Neural crest cell (in vitro differentiated cells): ENCODE measurements at places on chromosomes 1 and 21. TPM values are rescaled to one million over a fixed set of nuclear protein-coding genes. Genes with fewer than 3 reads are reported as not detected.
A peak's percentile ranks its signal among the peaks of the same experiment; 100 is the strongest.

The OVAAL gene
- total RNA-seq = not detected in 2 replicates

DNA sequence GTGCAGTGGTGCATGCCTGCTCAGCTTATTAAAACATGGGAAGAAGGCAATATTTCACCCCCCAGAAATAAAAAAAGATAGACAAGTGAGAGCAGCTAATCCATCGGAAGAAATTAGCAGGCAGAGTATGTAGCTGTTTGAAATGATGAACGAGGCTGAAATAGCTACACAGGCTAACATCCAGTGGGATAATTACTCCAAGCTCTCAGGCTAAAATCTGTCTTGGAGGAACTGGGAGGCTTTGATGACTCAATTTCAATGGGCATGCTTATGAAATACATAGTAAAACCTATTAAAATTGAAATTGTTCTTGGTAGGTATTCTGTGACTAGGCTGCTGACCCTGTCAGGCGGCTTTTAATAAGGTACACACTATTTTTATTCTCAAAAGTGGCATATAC lies 84.1 kb upstream of the RRP15 start:
- H3K27me3 ChIP-seq = peaks cover 19% of the 10 kb centered on the region
- no peak overlapping the region for H3K27ac ChIP-seq
- no peak overlapping the region for H3K4me3 ChIP-seq
- H3K4me1 ChIP-seq = no peaks in the 10 kb centered on the region
- DNase-seq = no peak

GRCh38 chr1:66112744-66113400 lies 320.2 kb downstream of the PDE4B start:
- no peak overlapping the region for H3K4me3 ChIP-seq
- peaks cover 6% of the 10 kb centered on the region for H3K27me3 ChIP-seq
- no peak overlapping the region for H3K27ac ChIP-seq
- no peaks in the 10 kb centered on the region for H3K36me3 ChIP-seq

DNA sequence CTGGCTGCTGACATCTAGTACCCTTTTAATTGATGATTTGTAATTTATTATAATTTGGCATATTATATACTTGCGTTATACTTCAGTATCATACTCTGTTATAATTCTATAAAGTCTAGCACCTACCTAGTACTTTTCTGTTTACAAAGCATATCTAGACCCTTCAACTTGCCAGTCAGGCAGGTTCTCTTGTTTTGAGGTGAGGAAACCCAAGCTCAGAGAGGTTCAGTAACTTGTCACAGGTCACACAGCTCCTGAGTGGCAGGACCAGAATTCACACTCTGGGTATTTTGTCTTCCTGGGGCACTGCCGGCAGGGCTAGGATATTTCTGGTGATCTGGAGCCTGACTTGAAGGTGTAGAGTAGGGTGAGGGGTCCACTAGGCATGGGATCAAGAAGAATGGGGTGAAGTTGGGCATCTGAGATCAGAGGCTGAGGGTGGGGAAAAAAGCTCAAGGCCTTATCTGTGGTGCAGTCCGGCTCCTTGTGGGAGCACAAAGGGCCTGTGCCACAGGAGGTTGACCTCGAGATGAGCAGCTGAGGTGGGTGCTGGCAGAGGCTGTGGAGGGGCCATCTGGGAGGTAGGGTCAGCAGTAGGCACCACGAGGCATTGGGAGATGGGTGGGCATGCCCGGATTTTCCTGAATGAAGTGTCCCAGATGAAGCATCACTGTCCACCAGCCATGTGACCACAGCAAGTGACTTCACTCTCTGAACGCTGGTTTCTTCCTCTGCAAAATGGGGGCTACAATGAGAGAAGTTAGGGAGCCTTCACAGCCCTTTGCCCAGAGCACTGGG lies 102.6 kb downstream of the EPHB2 start:
- no peaks in the 10 kb centered on the region for H3K27me3 ChIP-seq
- H3K4me1 ChIP-seq = peaks cover 30% of the 10 kb centered on the region
- no peaks in the 10 kb centered on the region for H3K36me3 ChIP-seq
- H3K4me3 ChIP-seq = no peak overlapping the region
- H3K27ac ChIP-seq = peak overlapping the region; percentile 35
- DNase-seq = no peak

GRCh38 chr1:93649231-93649630 lies 32.4 kb downstream of the BCAR3 start:
- H3K36me3 ChIP-seq = peaks cover 9% of the 10 kb centered on the region
- H3K27ac ChIP-seq = no peak overlapping the region
- no peak overlapping the region for H3K4me3 ChIP-seq

GRCh38 chr1:185880779-185881333 lies 146.7 kb downstream of the HMCN1 start:
- peaks cover 3% of the 10 kb centered on the region for H3K4me1 ChIP-seq
- no peaks in the 10 kb centered on the region for H3K36me3 ChIP-seq
- H3K27ac ChIP-seq = no peak overlapping the region
- no peaks in the 10 kb centered on the region for H3K27me3 ChIP-seq
- DNase-seq = no peak

DNA sequence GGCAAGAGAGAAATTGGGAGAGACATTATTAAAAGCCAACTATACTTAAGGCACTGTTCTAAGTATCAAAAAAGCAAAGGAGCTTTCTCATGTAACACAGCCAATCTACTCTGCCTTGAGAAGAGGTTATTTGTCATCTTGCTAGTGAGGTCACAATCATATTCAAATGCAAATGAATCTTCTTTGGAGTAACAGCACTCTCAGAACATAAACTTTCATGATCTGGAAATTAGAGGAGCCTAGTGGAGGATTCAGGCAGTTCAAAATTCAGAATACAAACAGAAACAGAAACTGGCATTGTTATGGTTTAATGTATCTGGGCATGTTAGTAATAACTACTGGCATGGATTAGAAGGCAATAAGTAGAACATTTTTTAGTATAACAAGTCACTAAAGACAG lies 57.4 kb downstream of the ARID4B start:
- H3K4me3 ChIP-seq = no peak overlapping the region
- no peak for DNase-seq
- H3K36me3 ChIP-seq = no peaks in the 10 kb centered on the region
- H3K4me1 ChIP-seq = peaks cover 33% of the 10 kb centered on the region
- no peak overlapping the region for H3K27ac ChIP-seq
- no peaks in the 10 kb centered on the region for H3K27me3 ChIP-seq

- DNase-seq = no peak
- peaks cover 49% of the 10 kb centered on the region for H3K36me3 ChIP-seq
- H3K4me3 ChIP-seq = no peak overlapping the region
- no peaks in the 10 kb centered on the region for H3K27me3 ChIP-seq
These were observed 26.7 kb downstream of the ATG4C start for GRCh38 chr1:62810420-62811274.

The CITED4 gene
- total RNA-seq = 11.3 TPM in 2 replicates

The KCTD3 gene
- 52.0 and 57.9 TPM in 2 replicates for total RNA-seq

DNA sequence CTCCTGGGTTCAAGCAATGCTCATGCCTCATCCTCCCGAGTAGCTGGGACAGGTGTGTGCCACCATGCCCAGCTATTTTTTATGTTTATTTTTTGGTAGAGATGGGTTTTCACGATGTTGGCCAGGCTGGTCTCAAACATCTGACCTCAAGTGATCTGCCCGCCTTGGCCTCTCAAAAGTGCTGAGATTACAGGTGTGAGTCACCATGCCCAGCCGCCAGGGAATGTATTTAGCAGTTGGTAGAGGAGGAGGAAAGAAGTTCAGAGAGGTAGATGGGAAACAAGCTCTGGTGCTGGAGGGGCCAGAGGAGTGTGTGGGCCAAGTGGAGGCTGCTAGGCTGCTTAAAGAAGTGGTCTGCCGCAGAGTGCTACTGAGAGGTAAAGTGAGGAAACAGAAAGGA lies 6.0 kb downstream of the DOP1B start:
- H3K4me3 ChIP-seq = no peak overlapping the region
- H3K36me3 ChIP-seq = peaks cover 6% of the 10 kb centered on the region
- no peak for DNase-seq
- H3K27me3 ChIP-seq = peaks cover 3% of the 10 kb centered on the region

GRCh38 chr1:192608671-192609070 lies 27.3 kb upstream of the RGS13 start:
- DNase-seq = no peak
- no peak overlapping the region for H3K4me3 ChIP-seq
- no peak overlapping the region for H3K27ac ChIP-seq
- no peaks in the 10 kb centered on the region for H3K4me1 ChIP-seq

DNA sequence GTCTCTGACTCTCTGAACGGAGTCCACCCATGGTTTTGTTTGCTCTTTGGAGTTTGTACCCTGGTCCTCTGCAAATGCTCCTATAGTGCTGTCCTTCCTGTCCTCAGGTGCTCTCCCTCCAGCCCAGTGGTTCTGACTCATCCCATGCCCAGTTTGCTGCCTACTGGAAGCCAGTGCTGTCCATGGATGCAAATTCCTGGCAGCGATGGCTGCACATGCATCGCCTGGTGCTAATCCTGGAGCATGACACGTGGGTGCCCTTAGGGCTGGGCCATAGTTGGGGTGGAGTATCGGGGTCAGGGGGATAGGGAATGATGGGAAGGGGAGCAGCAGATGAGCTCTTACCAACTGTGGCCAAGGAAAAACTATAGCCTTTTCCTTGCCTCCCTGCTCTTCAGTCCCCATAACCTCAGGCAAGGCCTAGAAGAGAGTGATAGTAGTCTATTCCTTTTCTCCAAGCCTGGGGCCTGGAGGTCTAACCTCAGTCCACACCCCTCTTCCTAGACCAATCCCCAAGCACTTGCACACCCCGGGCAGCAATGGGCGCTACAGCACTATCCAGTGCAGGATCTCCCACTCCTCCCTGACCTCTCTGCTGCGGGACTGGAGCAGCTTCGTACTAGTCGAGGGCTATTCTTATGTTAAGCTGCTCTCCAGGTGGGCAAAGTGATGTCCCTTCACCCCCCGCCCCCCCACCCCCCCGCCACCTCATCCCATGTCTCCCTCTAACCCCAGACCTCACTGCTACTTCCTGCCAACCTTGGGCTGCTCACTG lies 31.6 kb downstream of the HYI start:
- H3K27me3 ChIP-seq = no peaks in the 10 kb centered on the region
- no peaks in the 10 kb centered on the region for H3K4me1 ChIP-seq
- no peak overlapping the region for H3K27ac ChIP-seq
- peaks cover 6% of the 10 kb centered on the region for H3K36me3 ChIP-seq

The SLC2A1 gene
- 254 and 265 TPM in 2 replicates for total RNA-seq

DNA sequence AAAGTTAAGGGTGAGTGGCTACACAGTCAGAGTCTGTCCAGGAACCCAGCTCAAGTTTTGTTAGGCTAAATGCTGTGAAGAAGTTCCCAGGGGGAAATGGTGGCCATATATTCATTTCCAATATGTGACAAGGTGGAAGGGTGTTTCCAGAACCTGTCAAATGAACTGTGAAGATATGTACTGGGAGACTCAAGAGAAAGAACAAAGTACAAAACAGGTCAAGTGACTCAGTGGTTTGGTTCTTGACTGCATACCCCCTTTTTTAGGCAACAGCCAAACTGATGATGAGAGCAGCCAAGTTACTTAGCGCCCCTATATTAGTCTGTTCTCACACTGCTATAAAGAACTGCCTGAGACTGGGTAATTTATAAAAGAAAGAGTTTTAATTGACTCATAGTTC lies 18.6 kb upstream of the FBXO28 start:
- no peak for DNase-seq
- peaks cover 24% of the 10 kb centered on the region for H3K27me3 ChIP-seq
- no peak overlapping the region for H3K4me3 ChIP-seq
- H3K36me3 ChIP-seq = no peaks in the 10 kb centered on the region
- no peak overlapping the region for H3K27ac ChIP-seq

DNA sequence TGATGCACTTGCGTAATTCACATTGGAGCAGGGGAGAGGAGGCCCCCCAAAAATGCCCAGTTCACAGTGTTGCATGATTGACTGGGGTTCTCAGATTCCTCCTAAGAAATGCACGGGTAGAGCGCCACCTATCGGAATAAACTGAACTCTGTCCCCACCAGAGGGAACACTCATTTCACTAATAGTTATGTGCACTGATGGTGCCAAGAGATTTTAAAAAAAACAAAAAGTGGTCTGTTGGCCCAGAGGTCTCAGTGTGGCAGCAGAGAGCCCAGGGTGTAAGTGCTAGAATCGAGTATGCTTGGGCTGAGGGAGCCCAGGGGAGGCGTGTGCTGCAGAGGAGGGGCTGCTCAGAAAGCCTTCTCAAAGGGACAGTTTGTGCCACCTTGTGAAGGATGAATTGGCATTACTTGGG lies 6.9 kb downstream of the PINK1 start:
- no peak overlapping the region for H3K27ac ChIP-seq
- no peaks in the 10 kb centered on the region for H3K27me3 ChIP-seq
- no peaks in the 10 kb centered on the region for H3K36me3 ChIP-seq
- peak; percentile 57 for DNase-seq
- H3K4me3 ChIP-seq = peak overlapping the region; percentile 25
- no peaks in the 10 kb centered on the region for H3K4me1 ChIP-seq

The ADORA1 gene
- 1.9 and 2.0 TPM in 2 replicates for total RNA-seq

DNA sequence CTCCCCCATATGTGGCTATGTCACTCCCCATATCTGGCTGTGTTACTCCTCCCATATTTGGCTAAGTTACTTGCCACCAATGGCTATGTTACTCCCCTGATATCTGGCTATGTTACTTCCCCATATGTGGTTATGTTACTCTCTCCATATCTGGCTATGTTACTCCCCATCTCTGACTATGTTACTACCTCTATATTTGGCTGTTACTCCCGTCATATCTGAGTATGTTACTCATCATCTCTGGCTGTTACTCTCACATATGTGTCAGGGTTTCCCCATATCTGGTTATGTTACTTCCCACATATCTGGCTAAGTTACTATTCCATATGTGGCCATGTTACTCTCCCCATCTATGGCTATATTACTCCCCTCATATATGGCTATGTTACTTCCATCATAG lies 50.3 kb upstream of the MAP10 start:
- H3K27ac ChIP-seq = no peak overlapping the region
- H3K36me3 ChIP-seq = no peaks in the 10 kb centered on the region
- H3K4me1 ChIP-seq = no peaks in the 10 kb centered on the region
- no peak overlapping the region for H3K4me3 ChIP-seq

DNA sequence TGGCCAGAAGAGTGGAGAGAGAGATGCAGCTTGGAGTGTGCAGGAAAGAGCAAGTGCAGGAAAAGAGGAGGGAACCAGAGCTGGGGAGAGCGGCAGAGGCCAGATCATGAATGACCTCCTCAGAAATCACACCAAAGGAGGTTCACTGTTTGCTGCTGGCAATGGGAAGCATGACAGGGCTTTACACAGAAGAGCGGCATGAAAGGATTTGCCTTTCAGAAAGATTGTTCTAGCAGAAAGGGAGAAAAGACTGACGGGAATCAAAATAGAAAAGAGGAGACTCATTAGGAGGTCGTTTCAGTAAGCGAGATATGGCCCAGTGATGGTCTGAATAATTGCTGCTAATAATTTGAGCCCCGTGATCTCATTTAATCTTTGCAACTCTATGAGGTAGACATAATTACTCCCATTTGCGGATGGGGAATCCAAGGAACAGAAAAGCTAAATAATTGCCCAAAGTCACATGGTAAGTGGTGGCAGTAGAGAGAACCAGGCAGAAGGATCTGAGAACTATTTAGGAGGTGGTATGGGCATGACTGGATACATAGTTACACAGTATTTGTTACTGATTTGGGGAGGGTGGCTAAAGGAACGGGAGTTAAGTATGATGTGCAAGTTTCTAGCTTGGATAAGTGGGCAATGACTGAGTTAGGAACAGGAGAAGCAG lies 12.5 kb upstream of the HNRNPR start:
- H3K27ac ChIP-seq = peak overlapping the region; percentile 16
- H3K36me3 ChIP-seq = peaks cover 37% of the 10 kb centered on the region
- DNase-seq = no peak
- no peaks in the 10 kb centered on the region for H3K27me3 ChIP-seq

The UBL4B gene
- total RNA-seq = not detected in 2 replicates

GRCh38 chr1:2894381-2895041 lies 93.0 kb upstream of the TTC34 start:
- H3K4me1 ChIP-seq = no peaks in the 10 kb centered on the region
- no peak for DNase-seq
- no peak overlapping the region for H3K27ac ChIP-seq
- H3K27me3 ChIP-seq = no peaks in the 10 kb centered on the region

The VTCN1 gene
- total RNA-seq = 0.43 and 0.47 TPM in 2 replicates

The TNFSF4 gene
- 0.57 and 1.1 TPM in 2 replicates for total RNA-seq

The PARP1 gene
- 313 and 329 TPM in 2 replicates for total RNA-seq
